ENCODE measurements at places on chromosomes 12 and 14. TPM values are rescaled to one million over a fixed set of nuclear protein-coding genes. Genes with fewer than 3 reads are reported as not detected.

FBLN5 gene
- total RNA-seq = 2.1 TPM

PGF gene
- not detected for total RNA-seq

THAP2 gene
- total RNA-seq = 5.3 TPM

NRIP2 gene
- not detected for total RNA-seq

TMPRSS12 gene
- not detected for total RNA-seq

KRT77 gene
- total RNA-seq = not detected

CFAP73 gene
- total RNA-seq = 0.29 TPM

PCED1B gene
- total RNA-seq = 68.1 TPM

CLEC4C gene
- not detected for total RNA-seq

DNM1L gene
- 58.9 TPM for total RNA-seq

ABCC9 gene
- total RNA-seq = not detected

RNASE4 gene
- total RNA-seq = 0.51 TPM

ANO4 gene
- not detected for total RNA-seq

SVOP gene
- not detected for total RNA-seq

ALX1 gene
- total RNA-seq = not detected

CPNE8 gene
- total RNA-seq = 2.9 TPM

TAC3 gene
- total RNA-seq = not detected

SYT1 gene
- not detected for total RNA-seq

SLC5A8 gene
- not detected for total RNA-seq

AJUBA gene
- 2.7 TPM for total RNA-seq

NEUROD4 gene
- total RNA-seq = not detected

ANO2 gene
- total RNA-seq = not detected

TDG gene
- 21.5 TPM for total RNA-seq

PPM1H gene
- total RNA-seq = 0.08 TPM

KRT6A gene
- not detected for total RNA-seq

TTC7B gene
- total RNA-seq = 3.4 TPM

PRB2 gene
- not detected for total RNA-seq

REP15 gene
- not detected for total RNA-seq

ADAMTS20 gene
- total RNA-seq = not detected

RABGGTA gene
- 56.5 TPM for total RNA-seq

FOXA1 gene
- not detected for total RNA-seq

NFYB gene
- total RNA-seq = 24.9 TPM

SLC38A2 gene
- total RNA-seq = 157 TPM

KRT83 gene
- not detected for total RNA-seq

TAS2R13 gene
- 0.72 TPM for total RNA-seq

FAM181A gene
- not detected for total RNA-seq

SIX6 gene
- not detected for total RNA-seq
